ENCODE measurements at places on chromosomes 11 and 22.

DNA sequence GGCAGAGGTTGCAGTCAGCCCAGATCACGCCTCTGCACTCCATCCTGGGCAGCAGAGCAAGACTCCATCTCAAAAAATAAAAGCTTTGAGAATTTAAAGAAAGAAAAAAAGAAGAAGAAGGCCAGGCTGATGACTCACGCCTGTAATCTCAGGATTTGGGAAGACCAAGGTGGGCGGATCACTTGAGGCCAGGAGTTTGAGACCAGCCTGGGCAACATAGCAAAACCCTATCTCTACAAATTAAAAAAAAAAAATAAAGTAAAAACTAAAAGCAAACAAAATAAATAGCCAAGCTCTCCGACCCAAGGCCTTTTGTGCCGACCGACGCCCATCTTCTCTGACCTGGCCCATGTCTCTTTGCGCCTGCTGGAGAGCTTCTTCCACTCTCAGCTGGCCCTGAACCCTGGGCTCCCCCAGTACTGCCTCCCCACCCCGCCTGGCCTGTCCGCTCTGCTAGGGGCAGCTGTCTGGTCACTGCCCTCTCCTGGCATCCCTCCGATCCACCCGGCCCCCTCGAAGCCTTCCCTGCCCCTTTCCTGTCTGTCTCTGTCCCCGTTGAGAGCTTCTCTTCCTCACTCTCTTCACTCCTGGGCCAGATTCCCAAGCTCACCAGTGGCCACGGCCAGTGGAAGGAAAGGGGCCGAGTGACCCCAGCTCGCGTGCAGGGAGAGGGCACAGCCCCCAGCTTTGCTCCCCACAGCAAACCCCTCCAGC is 4.8 kb upstream of the LSP1 start:
- no peak for DNase-seq

- DNase-seq, result no peak
Observed at GRCh38 chr11:70315716-70316115, 45.2 kb downstream of the PPFIA1 start.

DNA sequence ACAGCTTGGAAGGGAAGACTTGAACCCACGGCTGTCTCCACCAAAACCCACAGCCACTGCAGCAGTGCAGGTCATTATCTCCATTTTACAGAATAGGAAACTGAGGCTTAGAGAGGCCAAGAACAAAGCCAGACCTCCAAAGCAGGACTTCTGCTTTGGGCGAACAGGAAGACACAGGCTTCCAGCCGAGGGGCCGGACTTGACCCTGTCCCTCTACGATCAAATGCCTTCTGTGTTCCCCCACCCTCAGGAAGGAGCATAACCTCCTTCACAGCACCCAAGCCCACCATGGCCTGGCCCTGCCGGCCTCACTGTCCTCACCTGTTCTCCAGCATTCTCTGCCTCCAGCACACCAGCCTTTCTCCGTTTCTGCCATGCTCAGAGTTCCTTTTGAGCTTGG is 15.8 kb downstream of the IGLL1 start:
- no peak for DNase-seq

DNA sequence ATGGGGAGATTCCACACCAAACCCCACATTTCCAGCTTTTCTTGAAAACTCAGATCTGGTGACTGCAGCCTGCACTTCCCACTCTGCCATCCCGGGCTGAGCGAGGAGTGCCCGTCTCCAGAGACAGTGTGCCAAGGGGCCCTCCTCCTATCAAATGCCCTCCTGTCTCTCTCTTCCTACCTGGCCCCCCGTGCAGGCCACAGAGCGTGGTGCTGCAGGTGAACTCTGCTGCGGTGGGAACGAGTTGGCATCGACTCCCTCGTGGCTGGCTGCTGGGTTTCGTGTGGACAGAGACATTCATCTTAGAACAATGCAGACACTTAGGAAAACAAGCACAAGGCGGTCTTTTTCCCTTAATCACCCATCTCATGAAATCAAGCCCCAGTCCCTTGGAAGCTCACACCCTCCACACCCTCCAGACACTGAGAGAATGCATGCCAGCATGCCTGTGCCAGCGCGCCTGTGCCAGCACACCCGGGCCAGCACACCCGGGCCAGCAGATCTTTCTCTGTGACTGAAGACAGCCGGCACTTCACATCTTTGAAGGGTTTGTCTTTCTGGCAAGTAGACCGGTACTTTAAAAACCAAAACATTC is 65.0 kb downstream of the PARVB start:
- no peak for DNase-seq

DNA sequence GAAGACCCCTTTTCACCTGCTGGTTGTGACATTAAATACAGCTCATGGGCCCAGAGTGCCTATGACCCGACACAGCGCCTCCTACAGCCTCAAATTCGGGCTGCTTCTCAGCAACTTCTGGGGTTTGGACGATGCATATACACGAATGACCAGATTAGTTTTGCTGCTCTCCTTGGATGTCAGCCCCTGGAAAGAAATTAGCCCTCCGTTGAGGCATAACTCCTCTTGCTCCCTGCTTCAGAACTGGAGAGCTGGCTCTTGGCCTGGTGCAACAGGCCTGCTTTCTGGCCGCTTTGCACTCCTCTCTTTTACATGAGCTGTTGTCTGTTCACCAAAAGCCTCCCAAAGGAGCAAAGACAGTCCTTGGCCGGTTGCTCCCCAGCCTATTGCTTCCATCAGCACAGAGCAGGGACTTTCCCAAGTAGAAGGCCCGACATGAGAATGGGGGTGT is 3.3 kb downstream of the TECTA start:
- no peak for DNase-seq

DNA sequence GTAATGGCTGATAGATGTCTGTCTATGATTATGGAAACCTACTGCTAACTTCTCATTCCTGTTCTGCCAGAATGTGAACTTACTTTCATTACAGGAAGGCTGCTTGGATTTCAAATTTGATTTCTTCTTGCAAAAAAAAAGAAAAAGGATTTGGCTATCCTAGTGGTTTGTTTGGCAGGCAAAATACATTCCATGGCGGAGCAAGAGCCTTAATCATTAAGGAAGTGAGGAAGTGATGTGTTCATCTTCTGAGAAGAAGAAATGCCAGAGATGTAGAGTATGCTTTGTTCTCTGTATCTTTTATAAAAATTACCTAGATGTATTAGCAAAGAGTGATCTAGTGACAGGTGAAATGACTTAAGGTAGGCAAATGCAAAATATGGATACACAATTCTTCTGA is 356.3 kb downstream of the SOX6 start:
- no peak for DNase-seq

GRCh38 chr22:44125421-44125820 is 55.3 kb upstream of the PARVG start:
- no peak for DNase-seq

- no peak for DNase-seq
Observed at GRCh38 chr11:59777104-59777503, 21.9 kb downstream of the STX3 start.

- DNase-seq, result no peak
Observed at GRCh38 chr11:64546600-64546999, 44.4 kb upstream of the SLC22A12 start.

DNA sequence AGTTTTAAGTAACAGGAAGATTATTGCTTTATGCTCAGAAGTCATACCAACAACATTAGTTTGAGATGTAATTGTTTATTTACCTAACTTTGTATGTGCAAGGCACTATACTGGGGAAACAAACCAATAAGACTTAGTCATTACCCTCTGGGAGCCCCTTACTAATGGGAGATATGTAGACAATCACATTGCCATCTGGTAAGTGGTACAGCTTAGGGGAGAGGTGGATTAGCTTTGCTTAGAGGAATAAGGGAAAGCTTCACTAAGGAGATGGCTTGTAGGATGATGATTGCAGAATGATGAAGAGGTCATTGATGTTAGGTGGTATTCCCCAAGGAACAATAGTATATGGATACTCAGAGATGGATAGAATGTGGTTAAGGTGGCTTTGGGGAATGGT is 17.5 kb downstream of the EMSY start:
- no peak for DNase-seq

GRCh38 chr11:68669301-68670090 is 14.8 kb upstream of the GAL start:
- no peak for DNase-seq

DNA sequence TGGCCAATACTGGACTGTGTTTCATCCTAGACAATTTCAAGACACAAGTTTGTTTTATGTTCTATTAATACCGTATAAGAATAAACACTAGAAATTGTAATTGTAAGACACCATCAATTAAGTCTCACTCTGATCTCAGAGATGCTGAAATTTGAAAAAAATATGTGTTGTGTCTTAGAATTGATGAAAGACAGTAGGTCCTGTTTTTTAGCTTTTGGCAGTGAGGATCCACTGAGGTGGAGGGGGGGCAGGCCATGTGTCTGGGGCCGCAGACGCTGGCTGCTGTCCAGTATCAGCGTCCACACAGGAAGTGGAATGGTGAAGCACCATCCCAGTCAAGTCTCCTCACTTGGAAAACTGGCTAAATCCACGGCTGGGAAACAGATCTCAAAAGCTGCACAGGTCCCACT is 22.5 kb upstream of the ALG8 start:
- DNase-seq, result no peak

GRCh38 chr22:38415561-38416321 is 39.3 kb downstream of the KCNJ4 start:
- DNase-seq, result no peak

DNA sequence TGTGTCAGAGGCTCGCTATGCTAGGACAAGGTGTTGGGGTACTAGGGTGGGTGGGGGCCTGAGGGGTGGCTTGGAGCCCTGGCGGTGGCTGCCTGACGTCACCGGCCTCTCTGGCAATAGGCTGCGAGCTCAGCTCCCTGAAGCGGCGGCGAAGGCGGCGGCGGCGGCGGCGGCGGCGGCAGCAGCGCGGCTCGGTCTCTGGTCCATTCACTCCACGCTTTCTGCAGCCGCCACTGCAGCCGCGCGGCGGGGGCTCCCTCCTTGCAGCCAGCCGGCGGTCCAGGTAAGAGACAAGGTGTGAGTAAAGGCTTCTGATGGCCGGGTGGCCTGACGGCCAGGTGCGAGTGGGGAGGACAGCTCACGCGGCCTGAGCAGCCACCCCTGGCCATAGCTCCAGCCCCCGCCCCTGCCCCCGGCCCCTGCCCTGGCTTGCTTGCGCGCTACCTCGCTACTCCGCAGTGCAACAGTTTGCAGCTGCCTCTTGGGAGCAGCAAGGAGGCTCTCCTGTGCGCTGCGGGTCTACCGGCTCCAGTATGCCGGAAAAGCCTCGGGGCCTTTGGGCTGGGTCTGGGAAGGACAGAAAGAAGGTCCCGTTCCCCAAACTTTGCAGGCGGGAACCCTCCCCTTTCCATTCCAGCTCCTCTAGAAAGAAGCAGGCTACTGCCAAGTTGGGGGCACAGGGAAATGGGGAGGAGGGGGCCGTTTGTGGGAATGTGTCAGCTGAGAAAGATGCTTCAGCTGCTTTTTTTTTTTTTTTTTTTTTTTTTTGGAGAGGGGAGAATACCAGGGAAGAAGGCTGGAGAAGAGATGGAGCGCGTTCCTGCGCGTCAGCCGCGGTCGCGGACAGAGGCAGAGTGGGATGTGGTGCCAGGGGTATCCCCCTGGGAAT is at the start of gene C11orf87:
Gene C11orf87, plus strand, starts transcription at position 210 of the 889 bp plus-strand sequence. CDS start 1,444 bp downstream, outside the sequence.
- no peak for DNase-seq

DNA sequence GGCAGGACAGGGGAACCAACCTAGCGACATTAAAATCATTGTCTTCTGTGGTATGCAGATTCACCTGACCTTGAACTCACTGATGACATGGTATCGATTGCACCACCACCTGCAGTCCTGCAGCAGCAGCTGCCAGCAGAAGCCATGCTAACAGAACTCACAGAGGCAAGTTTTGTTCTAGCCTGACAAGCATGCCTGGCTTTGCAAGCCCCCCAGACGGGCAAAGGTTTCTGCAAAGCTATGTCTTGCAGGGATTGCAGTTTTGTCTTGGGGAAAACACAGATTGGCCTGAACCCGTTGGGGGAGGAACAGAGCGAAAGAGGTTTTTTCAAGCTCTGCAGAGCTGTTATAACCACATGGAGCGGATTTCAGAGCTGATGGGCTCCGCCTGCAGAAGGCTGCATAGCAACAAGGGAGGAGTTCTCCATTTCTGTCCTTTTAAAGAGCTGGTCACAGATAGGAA is 221.0 kb downstream of the HIPK3 start:
- no peak for DNase-seq

- DNase-seq, result peak; percentile 76
Observed at GRCh38 chr22:45318558-45319323, 9.0 kb downstream of the FAM118A start.

DNA sequence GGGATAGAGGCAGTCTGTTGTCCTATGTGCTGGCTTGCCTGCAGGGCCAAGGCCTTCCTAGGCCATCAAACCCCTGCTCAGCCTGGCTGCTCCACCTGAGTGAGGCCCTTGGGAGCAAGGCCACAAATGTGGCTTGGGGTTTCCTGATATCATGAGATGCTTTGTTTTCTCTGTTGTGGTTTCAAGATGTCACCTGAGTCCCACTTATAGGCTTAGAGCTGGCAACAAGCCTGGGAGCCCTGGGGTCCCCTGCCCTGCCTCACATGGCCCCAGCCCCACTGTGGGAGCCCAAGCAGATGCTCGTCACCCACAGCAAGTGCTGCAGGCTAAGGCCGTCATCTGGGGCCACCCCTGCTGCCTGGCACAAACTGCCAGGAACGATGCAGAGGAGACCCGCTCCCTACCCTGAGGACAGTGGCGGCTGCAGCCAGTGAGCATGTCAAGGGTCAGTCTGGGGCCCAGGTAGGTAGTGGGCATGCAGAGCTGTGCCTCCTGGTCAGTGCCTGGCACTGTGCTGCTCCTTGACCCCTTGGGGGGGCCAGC is 75.4 kb upstream of the KCNQ1OT1 start:
- DNase-seq, result no peak

DNA sequence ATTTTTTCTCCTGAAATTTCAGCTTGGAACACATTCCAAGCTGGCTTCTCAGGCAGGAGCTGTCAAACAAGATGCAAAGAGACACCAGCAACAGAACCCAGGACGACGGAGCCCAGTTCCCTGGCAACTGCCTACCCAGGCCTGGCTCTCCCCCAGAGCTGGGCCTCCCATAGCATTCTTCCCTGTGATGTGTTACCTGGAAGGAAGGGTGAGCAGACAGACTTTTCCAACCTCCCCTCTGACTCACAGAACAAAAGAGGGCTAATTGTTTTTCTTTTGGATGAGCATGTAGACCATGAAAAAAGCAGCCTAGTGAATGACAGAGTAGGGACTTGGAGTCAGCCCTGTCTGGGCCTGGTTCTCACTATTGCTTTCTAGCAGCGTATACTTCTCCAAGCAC is 55.3 kb upstream of the BMAL1 start:
- no peak for DNase-seq

- DNase-seq, result no peak
Observed at GRCh38 chr11:3615998-3616397, 25.8 kb downstream of the ART5 start.
